ENCODE measurements at places on chromosomes 1 and 21.

- no peak for DNase-seq
Measured at GRCh38 chr21:41211060-41211805, 43.3 kb downstream of the BACE2 start.

GRCh38 chr1:24705260-24706073, 39.8 kb upstream of the CLIC4 start:
- DNase-seq = peak; percentile 94

GRCh38 chr21:42120101-42120902, 49.2 kb downstream of the UMODL1 start:
- no peak for DNase-seq

DNA sequence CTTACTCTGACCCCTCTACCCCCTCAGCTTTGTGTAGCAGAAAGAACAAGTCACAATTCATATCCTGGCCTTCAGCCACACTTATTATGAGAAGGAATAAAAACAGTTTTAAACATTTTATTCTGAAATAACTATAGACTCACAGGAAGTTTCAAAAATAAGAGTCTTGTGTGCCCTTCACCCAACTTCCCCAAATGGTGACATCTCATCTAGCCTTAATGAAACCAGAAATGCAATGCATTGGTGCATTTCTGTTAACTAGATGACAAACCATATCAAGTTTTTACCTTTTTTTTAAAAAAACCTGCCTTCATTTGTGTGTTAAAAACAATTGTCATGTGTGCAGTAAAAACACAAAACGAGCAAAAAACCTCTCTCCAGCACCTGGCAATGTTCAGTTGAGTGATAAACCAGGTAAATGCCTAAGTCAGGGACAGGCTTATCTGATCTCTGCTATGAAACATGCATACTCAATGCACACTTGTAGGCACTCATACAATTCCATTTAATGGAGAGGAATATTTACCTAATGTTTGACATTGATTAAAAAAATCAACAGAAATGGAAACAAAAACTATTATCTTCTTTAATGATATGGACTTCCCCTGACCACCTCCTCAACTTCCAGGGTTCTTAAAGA, 51.5 kb downstream of the SH3BGR start:
- no peak for DNase-seq

GRCh38 chr21:46619846-46620245, 15.0 kb upstream of the S100B start:
- DNase-seq = no peak

Measured in fibroblast of lung (primary cell).